ENCODE measurements at places on chromosomes 4 and X.

DNA sequence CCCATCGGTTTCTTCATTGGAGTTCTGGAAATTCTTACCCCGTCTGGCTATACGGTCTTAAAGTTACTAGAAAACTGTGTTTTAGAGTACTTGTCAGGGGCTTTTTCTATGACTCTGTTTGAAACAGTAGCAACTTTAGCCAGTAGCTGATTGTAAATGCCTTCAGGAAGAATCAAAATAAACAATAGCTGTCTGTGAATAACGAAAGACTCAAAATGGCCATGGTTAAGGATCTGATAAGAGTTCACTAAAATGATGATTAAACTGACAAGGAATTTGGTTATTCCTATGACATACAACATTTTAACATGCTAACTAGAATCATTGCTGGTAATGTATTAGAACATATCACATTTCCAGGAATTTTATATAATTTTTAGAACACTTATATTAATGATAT is 191.0 kb downstream of the EVC2 start:
- DNase-seq, result no peak

DNA sequence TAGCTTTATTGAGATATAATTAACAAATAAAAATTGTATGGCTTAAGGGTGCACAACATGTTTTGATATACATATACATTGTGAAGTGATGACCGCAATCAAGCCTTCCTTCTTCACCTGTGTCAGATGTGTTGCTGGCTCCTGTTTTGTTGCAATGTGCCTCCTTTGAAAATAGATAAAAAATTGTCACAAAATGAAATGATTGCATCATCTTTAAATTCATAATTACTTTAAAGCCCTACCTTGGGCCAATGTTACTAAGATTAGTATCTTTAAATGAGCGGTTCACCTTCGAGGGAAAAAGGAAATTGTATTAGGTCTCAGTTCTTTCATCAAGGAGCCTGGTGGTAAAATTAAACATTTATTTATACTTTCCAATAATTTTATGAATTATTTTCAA is 77.3 kb downstream of the GPRIN3 start:
- no peak for DNase-seq

- peak; percentile 29 for DNase-seq
These were observed 116.7 kb upstream of the TMEM164 start for GRCh38 chrX:109886122-109886761.

GRCh38 chr4:10577018-10577417 is 107.5 kb downstream of the CLNK start:
- DNase-seq, result no peak

- no peak for DNase-seq
These were observed 214.8 kb downstream of the CRLF2 start for GRCh38 chrX:997631-998137.

- no peak for DNase-seq
These were observed 95.7 kb upstream of the MAOA start for GRCh38 chrX:43560247-43560946.

DNA sequence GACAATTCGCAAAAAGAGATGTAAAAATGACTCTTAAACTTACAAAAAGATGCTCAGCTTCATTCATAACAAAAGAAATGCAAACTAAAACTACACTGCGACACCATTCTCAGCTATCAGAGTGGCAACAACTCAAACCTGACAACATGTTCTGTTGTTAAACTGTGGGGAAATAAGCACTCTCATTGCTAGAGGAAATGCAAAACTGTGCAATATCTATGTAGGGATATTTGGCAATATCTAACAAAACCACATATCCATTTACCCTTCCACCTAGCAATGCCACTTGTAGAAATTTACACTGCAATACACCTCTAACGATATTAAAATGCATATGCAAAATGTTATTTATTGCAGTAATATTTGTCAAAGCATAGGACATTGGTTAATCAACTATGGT is 78.3 kb upstream of the EGFL6 start:
- no peak for DNase-seq
